DMS 273 treated with DMSO at 0.1 percent for 48 hours (cell line): ENCODE measurements at places on chromosomes 12 and 14.

- no peak for DNase-seq
Observed at GRCh38 chr14:36258241-36258640, 62.2 kb downstream of the MBIP start.

DNA sequence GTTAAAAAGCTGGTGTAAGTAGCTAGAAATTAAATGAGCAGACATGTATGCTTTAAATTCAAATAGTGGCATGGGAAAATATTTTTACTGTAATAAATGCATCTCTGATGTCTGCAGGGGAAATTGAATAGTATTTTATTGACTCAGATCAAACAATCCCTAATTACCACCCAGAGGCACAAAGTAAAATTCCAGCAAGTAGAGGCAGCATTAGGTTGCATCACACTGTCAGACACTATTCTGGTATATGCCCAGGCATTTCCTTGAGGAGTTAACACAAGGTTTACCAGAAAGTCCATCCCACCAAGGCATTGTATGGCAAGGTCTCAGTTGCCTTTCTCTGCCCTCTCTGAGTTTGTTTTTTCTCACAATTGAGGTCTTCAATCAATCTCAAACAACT, 201.6 kb upstream of the KITLG start:
- DNase-seq = no peak

DNA sequence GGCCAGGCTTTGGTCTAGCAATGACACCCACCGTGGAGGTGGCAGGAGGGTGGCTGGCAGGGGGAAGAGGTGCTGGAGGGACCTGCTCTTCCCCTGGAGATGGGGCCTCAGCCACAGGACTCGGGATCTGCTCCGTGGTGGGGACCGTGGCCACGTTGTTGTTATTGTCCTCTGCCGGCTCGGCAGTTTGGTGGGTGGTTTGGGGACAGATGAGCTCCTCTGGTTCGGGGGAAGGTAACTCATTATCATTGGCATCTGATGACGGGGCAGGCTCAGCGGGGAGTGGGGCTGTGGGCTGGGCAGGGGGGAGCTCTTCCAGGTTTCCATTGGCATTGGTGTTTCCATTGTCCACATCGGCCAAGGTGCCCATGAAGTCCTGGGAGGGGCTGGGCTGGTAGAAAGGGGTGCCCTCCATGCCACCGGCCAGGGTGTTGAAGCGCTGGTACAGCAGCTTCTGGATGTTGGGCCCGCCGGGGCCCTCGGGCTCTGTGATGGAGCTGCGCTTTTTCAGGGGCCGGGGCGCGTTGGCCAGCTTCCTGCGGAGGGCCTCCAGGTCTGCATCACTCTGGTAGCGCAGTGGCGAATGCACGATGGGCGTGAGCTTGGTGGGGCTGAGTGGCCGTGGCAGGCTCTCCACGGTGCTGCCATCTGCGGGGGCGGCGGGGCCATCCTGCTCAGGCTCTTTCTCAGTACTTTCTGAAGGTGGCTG, 24.3 kb downstream of the ZFYVE21 start:
- no peak for DNase-seq

DNA sequence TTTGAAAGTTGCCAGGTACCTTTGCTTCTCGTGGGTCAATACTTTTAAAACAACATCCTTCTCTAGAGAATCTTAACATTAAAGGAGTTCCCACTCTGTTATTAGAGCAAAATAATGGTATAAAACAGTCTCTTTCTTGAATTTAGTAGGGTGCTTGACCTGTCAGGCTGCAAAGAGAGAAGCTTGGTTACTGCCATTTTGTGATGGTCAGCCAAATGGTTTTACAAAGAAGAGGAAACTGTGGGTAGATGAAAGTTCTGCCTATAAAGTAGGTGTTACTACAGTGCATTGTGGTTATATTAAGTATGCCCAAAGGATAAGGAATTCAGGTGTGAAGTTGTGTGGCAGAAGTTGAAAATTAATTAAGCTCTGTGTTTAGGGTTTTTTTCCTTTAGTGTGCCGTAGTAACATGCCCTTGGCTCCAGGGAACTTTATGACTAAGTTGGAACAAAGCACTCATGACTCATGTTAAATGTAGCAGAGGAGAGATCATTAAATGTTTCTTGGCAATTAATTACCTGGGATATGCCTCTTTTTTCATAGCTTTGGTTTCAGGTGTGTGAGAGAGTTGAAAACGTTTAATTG, 354.0 kb upstream of the KITLG start:
- DNase-seq = no peak

DNA sequence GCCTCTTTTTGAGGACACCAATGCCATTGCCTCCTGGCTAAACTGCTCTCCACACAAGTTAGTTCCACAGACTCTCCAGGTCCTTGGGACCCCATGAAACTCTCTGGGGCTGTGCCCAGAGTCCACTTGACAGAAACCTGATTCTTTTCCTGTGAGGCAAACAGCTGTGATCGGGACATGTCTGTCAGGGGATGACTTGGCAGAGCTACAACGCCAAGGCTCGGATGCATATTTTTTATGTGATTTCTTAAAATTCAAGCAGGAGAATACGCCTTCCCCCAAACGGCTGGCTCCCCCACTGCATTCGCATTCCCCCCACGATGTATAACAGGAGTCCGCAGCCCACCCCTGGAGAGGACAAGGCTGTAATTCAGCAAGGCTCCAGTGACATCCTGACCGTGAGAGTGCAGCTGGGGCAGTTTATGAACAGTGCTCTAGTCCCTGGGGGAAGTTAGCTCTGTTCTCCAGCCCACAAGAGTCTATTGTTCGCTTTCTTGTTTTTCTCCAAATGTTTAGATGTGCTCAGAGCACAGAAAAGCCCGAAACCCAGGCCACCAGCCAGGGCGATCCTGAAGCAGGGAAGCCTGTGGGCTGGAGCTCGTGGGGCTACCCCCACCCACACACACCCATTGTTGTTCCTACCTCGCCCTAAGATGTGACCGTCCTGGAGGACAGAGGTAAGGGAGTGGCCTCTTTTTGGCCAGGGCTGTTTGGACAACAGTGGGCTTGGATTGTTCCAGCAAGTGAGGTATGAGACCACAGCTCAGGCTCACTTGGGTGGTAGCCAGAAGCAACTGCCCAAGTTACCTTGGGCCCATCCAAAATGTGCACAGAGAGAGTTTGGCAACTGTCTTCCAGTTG, 159.5 kb downstream of the ZFP36L1 start:
- DNase-seq = no peak

GRCh38 chr14:23160924-23161522, 22.4 kb downstream of the SLC7A8 start:
- DNase-seq = peak; percentile 67

DNA sequence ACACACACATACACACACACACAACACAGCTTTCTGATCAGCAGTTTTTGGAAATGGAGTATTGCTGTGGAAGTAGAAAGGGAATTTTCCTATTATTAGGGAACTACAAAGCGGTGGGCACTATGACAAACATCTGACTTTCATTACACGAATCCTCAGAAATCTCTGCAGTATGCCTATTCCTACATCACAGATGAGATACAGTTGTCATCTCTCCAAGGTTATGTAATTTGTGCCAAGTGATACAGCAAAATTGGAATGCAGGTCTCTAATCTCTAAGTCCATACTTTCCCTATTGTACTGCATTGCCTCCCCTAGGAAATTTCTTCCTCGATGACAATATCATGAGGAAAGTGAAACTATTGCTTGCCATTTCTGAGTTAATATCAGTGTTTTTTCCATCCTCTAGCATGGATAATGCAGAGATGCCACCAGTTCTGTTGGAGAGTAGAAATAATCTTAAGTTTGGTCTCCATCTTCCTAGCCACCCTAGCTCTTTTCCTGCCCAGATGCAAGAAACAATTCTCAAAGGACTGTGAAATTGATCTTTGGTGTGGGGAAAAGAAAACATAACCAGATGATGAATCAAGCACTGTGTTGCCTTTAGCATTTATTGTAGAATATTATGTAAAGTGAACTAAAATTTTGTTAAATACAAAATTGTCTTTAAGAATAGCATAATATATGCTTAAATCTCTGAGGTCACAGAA, 94.7 kb downstream of the ERGIC2 start:
- no peak for DNase-seq

- no peak for DNase-seq
Observed at GRCh38 chr12:101939306-101939705, 61.9 kb downstream of the DRAM1 start.

DNA sequence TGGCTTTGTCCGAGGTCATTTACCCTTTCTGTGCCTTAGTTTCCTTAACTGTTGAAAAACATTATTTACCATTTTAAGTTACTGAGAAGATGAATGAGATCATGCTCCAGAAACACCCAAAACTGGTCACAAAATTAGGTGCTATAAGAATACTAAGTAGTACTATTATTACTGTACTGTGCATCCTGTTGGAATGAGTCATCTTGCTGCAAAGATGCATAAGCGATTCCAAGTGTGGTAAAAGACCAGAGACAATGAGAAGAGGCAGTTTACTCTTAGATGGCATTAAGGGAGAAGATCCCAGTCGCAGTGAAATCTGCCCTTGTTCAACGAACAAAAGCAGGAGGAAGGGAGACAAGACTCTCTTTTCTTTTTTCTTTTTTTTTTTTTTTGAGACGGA, 4.2 kb upstream of the PLEKHA5 start:
- no peak for DNase-seq

- peak; percentile 55 for DNase-seq
Observed at GRCh38 chr14:69044965-69045555, 66.0 kb upstream of the ACTN1 start.

GRCh38 chr14:33768458-33768830, 182.4 kb downstream of the EGLN3 start:
- no peak for DNase-seq
